Adrenal gland (tissue), 19 donors: ENCODE measurements at places on chromosomes 5 and 9. TPM values are rescaled to one million over a fixed set of nuclear protein-coding genes. Genes with fewer than 3 reads are reported as not detected.

C5orf58 gene
- 0.80 TPM for polyA plus RNA-seq

LRRC8A gene
- 9.0 TPM for polyA plus RNA-seq

PCDHB15 gene
- polyA plus RNA-seq: 2.2 TPM

CCDC171 gene
- 4.1 TPM for polyA plus RNA-seq

SLC31A1 gene
- 16.3 TPM for polyA plus RNA-seq

SLC34A3 gene
- not detected for polyA plus RNA-seq

ADRB2 gene
- 0.29 TPM for polyA plus RNA-seq

PCDHGA5 gene
- 0.80 TPM for polyA plus RNA-seq

TRPM3 gene
- 0.67 TPM for polyA plus RNA-seq

PCSK5 gene
- polyA plus RNA-seq: 2.2 TPM

DPYSL3 gene
- polyA plus RNA-seq: 12.7 TPM

ERMP1 gene
- 6.0 TPM for polyA plus RNA-seq

LHX2 gene
- polyA plus RNA-seq: 0.24 TPM
